HS-5 (cell line): ENCODE measurements at places on chromosomes 13 and 19.

GRCh38 chr13:37070956-37071355, 11.5 kb upstream of the SUPT20H start:
- DNase-seq = no peak

GRCh38 chr19:47028195-47028601, 8.6 kb downstream of the NPAS1 start:
- no peak for DNase-seq

- peak; percentile 76 for DNase-seq
These were observed 23.9 kb upstream of the ZNF846 start for GRCh38 chr19:9792206-9793070.

DNA sequence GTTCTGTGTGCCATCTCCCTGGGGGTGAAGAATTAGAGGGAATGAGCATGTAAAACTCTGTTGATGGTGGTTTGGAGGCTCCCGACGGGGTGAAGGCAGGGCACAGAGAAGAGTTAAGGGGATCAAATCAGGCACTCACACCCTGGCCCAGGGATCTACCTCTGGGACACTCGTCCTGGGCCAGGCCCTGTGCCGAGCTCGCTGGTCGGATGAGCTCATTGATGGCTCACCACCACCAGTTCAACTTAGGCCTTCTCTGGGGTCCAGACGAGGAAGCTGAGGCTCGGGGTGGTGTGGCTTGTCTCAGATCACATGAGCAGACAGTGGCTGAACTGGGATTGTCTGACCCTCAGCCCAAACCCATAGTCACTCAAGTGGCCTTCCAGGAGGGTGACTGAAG, 1.6 kb downstream of the NACC1 start:
- no peak for DNase-seq

DNA sequence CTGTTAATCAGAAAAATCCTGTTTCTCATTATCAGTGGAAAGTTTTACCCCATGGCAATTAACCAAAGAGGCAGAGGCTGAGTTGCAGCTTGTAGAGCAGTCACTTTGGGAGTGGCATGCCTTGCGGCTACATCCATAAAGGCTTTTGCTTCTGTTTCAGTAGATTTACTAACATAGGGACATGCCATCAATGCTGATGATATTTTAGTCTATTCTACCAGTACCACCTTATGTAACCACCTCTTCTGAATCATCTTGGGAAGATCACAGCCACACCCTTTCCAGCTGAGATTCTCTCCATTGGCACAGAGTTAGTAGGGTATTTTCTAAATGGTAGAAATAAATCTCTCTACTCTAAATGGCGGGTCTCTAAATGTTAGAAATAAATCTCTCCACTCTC, 37.5 kb downstream of the POSTN start:
- DNase-seq = no peak

GRCh38 chr13:39602277-39602613, 748 bp downstream of the LHFPL6 start:
- no peak for DNase-seq

DNA sequence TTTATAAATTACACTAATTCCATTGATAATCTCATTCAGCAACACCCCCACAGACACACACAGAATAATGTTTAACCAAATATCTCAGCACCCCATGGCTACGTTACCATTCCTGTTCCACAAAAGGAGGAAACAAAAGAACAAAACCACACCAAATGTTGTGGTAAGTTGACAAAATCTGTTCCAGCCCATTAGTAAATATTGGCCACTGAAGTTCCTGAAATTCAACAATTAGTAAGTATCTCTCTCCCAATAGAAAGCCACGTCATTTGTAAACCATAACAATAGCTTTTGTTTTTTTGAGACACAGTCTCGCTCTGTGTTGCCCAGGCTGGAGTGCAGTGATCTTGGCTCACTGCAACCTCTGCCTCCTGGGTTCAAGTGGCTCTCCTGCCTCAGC, 2.3 kb upstream of the FCAR start:
- no peak for DNase-seq

DNA sequence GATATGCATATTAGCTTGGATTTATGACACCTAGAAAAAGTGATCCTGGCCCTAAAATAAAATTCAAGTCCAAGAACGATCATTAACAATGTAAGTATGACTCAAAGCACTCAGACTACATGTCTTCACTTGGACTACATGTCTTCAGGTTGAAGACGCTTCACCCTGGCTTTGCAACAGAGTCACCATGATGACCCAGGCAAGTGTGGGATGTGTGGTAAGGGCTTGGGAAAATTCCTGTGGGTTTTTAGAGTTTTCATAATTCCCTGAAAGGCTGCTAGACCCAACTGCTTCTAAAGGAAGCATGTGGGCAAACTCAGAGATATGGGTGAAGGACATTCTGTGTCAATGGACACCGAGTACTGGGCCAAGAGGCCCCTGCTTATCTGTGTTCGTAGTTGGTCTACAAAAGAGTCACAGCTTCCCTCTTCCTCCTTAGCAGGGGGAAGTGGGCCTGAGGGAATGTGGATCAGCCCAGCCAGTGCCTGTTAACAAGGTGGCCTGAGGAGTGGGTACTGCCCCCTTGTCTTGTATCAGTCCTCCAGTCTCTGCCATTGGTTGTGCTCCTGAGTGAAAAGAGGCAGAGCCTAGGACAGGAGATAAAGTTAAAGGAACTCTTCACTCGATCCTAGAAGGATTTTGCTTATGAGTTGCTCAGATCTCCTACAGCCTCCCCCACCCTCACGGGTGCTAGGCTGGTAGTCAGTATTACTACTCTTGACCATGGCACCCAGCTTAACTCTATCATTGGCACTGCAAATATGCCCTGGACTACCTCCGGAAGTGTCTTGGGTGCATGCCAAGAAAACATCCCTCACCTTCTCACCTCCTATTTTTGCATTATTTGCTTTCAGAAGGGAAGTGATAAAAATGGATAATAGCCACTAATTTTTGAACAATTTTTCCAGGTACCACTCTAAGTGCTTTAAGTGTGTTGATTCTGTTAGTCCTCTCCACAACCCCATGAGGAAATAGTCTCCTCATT, 406.3 kb downstream of the COG6 start:
- no peak for DNase-seq

- DNase-seq = no peak
These were observed 114.8 kb downstream of the KATNAL1 start for GRCh38 chr13:30192320-30193093.

DNA sequence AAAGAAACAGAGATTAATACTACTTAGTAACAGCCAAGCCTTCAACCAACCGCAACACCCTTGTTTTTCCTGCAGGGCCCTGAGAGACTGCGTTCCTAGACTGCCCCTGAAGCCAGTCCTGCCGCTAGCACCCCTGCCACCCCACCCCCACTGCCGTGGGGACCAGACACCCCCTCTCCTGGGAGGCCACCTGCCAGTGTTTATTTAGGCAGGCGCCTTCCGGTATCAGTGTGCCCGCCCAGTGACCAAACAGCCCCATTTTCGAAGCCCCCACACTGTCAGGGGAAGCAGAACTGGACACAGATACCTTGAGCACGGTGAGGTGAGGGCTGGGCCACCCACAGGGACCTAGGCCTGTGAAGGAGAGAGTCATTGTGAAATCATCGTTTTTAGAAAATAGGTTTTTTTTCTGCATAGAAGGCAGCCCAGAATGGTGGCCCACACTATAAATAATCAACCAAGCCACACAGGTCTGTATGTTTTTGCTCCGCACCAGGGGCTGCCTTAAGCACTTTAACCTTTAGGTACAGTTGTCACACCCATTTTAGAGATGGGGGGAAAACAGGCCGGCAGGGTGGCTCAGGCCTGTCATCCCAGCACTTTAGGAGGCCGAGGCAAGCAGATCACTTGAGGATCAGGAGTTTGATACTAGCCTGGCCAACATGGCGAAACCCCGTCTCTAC, 3.5 kb upstream of the TLE5 start:
- DNase-seq = no peak

- no peak for DNase-seq
These were observed 34.8 kb upstream of the TMEM255B start for GRCh38 chr13:113724016-113724758.

DNA sequence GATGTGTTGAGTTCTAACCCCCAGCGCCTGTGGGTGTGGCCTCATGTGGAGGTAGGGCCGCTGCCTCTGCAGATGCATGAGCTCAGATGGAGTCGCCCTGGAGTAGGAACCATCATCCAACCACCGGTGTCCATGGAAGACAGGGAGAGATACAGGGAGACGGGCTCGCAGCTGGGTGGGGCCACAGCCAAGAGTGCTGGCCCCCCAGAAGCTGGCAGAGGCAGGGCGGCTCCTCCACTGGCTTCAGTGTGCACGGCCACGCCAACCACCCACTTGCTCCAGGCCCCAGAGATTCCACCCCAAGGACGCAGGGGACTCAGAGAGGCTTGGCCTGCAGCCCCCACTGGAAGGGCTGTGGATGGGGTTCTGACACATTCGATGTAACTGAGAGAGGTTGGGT, 5.4 kb upstream of the MCF2L start:
- no peak for DNase-seq

DNA sequence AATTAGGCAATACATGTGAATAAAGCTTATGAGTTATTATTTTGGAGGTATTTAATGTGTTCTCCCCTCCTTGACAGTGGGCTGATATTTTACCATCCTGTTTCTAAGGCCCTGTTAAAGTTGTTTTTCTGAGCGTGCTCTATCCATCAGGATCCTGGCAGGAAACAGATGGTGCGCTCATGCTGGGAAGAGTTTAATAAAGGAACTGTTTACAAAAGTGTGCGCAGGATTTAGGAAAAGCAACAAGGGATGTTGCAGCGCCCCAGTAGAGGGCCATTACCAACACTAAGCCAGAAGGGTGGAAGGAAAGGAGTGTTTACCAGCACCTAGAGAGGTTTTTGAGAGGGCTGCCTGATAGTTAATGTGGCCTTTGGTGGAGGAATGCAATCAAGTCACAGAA, 374.5 kb downstream of the KCNRG start:
- no peak for DNase-seq

DNA sequence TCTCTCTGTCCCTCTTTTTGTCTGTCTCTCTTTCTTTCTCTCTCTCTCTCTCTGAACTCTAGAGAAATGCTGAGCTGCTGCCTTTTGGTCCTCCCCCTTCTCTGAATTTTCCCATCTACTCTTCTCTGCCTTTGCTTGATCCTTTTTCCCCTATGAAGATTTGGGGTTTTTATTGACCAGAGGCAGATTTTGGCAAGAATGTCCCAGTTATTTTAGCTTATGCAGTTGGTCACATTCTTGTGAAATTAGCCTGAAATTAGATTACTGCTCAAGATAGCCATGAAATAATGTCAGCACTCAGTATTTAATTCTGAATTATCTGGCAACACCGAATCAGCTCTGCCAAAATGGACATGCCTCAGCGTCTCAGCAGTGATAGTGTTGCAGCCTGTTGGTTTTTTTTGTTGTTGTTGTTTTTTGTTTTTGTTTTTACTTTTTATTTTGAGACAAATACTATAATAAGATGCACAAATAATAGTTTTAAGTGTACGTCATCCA, 17.2 kb upstream of the SPART start:
- no peak for DNase-seq

DNA sequence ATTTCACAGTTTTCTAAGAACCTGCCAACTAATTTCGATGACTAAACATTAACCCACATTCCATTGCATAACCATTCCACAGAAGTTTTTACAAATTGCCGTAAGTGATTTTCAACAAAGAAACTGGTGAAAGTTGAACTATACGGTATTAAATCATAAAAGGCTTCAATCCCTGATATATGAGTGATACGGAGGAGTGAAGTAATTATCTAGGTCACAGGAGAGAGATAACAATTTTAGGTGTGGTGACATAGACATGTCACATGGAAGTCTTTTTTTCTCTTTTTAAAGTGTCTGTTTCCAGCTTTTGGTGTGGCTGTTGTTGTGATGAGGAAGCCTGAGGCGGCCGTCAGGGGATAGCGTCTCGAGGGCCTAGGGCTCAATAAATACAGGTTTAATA, 29.4 kb downstream of the TBC1D4 start:
- DNase-seq = no peak

- no peak for DNase-seq
These were observed 6.5 kb upstream of the ZNF331 start for GRCh38 chr19:53531457-53531856.

GRCh38 chr19:19171821-19172532, 1.9 kb upstream of the MEF2B start:
- DNase-seq = no peak

- no peak for DNase-seq
These were observed 381.1 kb downstream of the LIG4 start for GRCh38 chr13:107834281-107834680.

DNA sequence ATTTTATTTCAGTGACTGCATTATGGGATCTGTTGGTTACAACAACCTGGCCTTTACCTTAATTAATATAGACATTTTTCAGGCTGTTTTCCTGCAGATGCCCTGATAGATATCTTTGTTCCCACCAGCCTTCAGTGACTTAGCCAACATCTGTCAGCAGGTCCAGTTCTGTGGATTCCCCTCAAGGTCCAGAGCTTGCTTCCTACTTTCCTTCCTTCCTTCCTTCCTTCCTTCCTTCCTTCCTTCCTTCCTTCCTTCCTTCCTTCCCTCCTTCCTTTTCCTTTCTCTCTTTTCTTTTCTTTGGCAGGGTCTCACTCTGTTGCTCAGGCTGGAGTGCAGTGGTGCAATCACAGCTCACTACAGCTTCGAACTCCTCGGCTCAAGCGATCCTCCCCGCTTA, 14.4 kb upstream of the CYP2B6 start:
- DNase-seq = no peak

DNA sequence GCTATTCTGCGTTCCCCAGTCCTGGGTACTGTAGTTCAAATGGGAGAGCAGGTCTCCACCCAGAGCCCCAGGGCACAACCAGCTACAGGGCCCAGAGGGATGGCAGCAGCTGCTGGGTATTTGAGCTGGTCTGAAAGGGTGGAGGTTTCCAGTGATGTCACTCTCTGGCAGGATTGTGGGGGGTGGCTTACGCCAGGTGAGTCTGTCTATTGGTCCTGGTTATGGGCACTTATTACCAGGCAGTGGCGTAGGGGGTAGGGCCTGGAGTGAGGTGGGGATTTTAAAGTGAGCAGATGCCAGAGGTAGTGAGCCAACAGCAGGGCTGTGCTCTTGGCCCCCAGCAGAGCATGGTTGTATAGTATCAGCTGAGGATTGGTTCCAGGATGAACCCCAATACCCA, 6.2 kb downstream of the RPS19 start:
- no peak for DNase-seq

GRCh38 chr19:33248104-33248503, 22.5 kb upstream of the SLC7A10 start:
- DNase-seq = no peak

- DNase-seq = no peak
These were observed 626.1 kb upstream of the SLITRK6 start for GRCh38 chr13:86425170-86425815.

GRCh38 chr19:42378225-42379215, 11.6 kb downstream of the CNFN start:
- DNase-seq = no peak

- DNase-seq = no peak
These were observed 10.3 kb downstream of the COG6 start for GRCh38 chr13:39665763-39666162.

GRCh38 chr19:51713319-51714285, 10.2 kb downstream of the HAS1 start:
- DNase-seq = no peak

- no peak for DNase-seq
These were observed 13.9 kb upstream of the FBXL3 start for GRCh38 chr13:77040835-77041234.
